Naive thymus-derived CD8-positive, alpha-beta T cell (primary cell): ENCODE measurements at places on chromosomes 2 and 18.

GRCh38 chr2:230661072-230661957 lies 51.3 kb upstream of the CAB39 start:
- DNase-seq, result no peak

DNA sequence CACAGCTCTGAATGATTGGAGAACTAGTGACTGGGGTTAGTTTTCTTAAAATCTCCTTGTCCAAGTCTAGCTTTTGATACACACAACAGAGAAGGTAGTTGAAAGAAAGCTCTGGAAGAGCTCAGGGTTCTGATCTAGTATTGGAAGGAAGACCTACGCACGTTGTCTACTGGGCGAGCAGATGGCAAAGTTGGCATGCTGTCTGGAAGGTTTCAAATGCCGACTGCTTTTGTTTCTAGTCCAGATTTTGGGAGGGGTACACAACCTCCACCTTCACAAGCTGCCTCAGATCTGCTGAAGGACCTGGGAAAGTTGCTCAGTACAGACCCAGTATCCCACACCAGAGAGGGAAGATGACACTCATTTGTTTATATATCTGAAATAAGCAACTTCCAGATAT lies 507.3 kb downstream of the RNF144A start:
- no peak for DNase-seq

- no peak for DNase-seq
These were observed 402.1 kb downstream of the ZNF521 start for GRCh38 chr18:24949908-24950307.

DNA sequence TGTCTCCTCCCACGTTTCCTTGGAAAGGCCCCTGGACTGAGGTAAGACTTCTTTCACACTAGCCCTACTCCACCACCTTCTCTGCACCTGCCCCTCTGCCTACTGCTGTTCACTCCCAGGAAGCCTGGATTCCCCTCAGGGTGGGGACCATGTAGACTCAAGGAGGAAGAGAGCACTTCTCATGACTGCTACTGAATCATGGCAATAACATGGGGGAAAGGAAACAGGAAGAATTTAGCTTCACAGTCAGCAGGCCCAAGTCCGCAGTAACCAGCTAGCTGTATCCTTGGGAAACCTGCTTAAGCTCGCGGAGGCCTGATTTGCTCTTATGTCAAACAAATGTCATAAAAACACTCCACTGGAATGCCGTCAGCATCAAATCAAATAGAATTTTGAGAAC lies 126.2 kb upstream of the CAPN13 start:
- DNase-seq, result no peak

GRCh38 chr2:74427551-74427950 lies 6.0 kb downstream of the WDR54 start:
- no peak for DNase-seq

- DNase-seq, result no peak
These were observed 164.5 kb downstream of the NAPG start for GRCh38 chr18:10690366-10690765.
